ENCODE measurements at places on chromosomes 11 and 22. TPM values are rescaled to one million over a fixed set of nuclear protein-coding genes. Genes with fewer than 3 reads are reported as not detected.

The CADM1 gene
- total RNA-seq: 8.7 TPM

The KRTAP5-1 gene
- not detected for total RNA-seq

The LMO2 gene
- total RNA-seq: 2.4 TPM

The OVCH2 gene
- total RNA-seq: not detected

The TREH gene
- not detected for total RNA-seq

The MS4A7 gene
- total RNA-seq: not detected

The OR6A2 gene
- total RNA-seq: not detected

The CABP7 gene
- total RNA-seq: not detected

The CENPM gene
- total RNA-seq: 0.39 TPM

The SYNGR1 gene
- total RNA-seq: 10.9 TPM

The KCNK4 gene
- not detected for total RNA-seq

The TRIM68 gene
- total RNA-seq: 11.2 TPM

The PDGFD gene
- total RNA-seq: 73.8 TPM

The JAM3 gene
- total RNA-seq: 37.3 TPM

The STIP1 gene
- total RNA-seq: 86.9 TPM

The ANO5 gene
- not detected for total RNA-seq

The GDPD4 gene
- not detected for total RNA-seq

The MAP6 gene
- 3.7 TPM for total RNA-seq

The VSIG10L2 gene
- total RNA-seq: not detected

The HOATZ gene
- total RNA-seq: not detected

The DDIAS gene
- 0.62 TPM for total RNA-seq

The OR56A4 gene
- not detected for total RNA-seq

The GRAMD1B gene
- 0.15 TPM for total RNA-seq

The OR4A16 gene
- total RNA-seq: not detected

The ARHGAP8 gene
- total RNA-seq: not detected

The TMPRSS4 gene
- not detected for total RNA-seq

The PRRG4 gene
- 0.06 TPM for total RNA-seq

The ENTHD1 gene
- total RNA-seq: not detected

The TMPRSS5 gene
- not detected for total RNA-seq

The TRIM51 gene
- total RNA-seq: not detected

The KCNA4 gene
- not detected for total RNA-seq

The OR8I2 gene
- not detected for total RNA-seq

The IRAG1 gene
- total RNA-seq: 1.2 TPM

The ETS1 gene
- total RNA-seq: 38.9 TPM

The DCHS1 gene
- 2.0 TPM for total RNA-seq

The TUBGCP6 gene
- 16.3 TPM for total RNA-seq

The KCNQ1 gene
- total RNA-seq: 0.10 TPM

The YPEL1 gene
- 0.39 TPM for total RNA-seq

The OR10D3 gene
- not detected for total RNA-seq

The PRG2 gene
- not detected for total RNA-seq

The TUBA8 gene
- 0.12 TPM for total RNA-seq

The ZNRF3 gene
- total RNA-seq: 3.7 TPM

The SLC5A4 gene
- total RNA-seq: not detected

Measured in cardiac ventricle fibroblast (primary cell).